HFF-Myc (cell line): ENCODE measurements at places on chromosomes 4 and X.
A peak's percentile ranks its signal among the peaks of the same experiment; 100 is the strongest.

GRCh38 chr4:1417522-1418390, 11.5 kb upstream of the NKX1-1 start:
- DNase-seq = no peak

DNA sequence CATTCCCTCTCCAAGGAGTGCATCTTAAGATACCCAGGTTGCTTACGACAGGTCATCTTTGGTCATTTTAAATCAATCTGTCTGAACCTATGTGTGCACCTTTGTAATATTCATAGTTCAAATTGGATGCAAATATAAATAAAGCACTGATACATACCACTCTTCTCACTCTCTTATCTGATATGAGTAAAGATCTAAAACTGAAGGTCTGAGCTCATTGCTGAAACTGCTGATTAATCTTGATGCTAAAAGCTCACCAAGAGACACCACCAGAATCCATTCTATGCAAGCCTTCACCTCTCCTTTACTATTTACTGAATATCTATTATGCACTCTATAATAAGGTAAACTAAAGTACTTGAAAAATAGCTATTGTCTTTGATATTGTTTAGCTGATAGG, 16.6 kb downstream of the HSD17B13 start:
- no peak for DNase-seq

DNA sequence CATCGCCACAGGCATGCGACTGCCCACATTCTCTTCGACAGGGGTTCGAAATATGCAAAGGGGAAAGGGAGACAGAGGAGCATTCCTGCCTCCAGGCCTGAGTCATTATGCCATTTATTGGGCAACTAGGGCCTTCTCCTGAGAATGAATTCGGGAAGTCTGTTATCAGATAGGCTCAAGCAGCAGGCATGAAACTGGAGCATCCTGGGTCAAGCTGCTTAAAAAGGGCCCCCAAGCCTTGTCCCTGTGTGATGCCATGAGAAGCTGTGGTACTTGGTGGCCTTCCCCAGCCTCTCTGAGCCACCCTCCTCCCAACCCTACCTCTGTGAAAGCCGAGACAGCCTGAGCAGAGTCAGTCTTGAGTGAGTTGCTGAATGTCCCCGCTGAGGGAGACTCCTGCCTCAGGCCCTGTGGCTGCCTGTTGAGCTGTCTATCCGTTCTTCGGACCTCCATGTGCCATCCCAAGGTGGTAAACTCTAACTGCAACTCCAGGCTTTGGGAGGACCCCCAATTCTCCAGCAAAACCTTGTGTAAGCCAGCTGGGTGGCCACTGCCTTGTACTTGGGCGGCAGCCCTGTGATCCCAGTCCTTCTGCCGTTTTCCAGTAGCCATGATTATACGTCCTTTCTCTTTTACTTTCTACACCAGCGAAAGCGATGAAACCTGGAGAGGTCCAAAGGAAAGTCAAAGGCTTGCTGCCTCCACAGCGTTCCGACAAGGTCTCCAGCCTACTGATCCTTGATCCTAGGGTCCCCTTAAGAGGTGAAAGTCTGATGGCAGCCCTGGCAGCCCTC, 37.7 kb downstream of the NBDY start:
- no peak for DNase-seq

DNA sequence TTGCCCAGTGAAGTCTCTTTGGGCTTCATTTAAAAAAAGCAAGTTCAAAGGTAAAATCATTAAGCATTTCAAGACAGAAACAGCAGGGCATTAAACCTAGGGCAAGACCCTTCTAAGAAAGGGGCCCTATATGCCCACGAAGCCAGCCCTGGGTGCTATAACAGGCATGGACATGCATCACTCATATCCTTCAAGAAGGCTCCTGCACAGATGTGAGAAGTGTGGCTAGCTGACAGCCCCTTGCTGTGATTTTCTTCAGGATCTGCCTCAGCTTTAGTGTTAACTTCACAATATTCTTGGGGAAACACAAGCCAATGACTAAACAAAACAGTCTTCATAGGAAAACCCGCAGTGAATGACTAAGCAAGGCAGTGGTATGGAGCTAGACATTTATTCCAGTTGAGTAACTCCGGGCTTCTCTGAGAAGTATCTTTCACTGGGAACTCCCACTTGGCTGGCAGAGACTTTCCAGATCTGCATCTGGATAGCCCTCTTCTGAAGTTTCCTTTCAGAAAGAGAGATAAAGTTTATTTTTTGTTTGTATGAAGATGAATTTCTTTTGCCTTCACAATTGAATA, 11.9 kb upstream of the MAOA start:
- DNase-seq = no peak

- no peak for DNase-seq
Measured at GRCh38 chr4:1239950-1240307, 9.0 kb downstream of the CTBP1 start.

- DNase-seq = no peak
Measured at GRCh38 chr4:173057901-173058300, 110.7 kb upstream of the GALNT7 start.

DNA sequence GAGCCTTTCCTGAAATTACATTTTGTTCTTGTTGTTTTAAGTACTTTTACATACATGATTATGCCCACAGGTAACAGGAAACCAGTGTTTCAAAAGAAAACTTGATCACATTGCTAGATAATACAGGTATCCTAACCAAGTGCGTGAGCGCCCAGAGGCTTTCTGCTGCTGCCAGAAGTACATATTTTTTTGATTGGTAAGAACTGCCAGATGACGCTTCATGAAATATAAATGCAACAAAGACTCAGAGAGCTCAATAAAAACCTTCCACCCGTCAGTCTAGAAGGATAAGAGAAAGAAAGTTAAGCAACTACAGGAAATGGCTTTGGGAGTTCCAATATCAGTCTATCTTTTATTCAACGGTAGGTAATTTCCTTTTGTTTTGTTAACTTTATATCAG, at the start of gene EPGN:
TSS of gene EPGN (plus strand) at position 256 of the 400 bp plus-strand sequence. CDS start at position 320, 64 bp downstream.
- no peak for DNase-seq

GRCh38 chr4:38921151-38921550, 53.5 kb downstream of the FAM114A1 start:
- DNase-seq = no peak

- DNase-seq = peak; percentile 63
Measured at GRCh38 chr4:57043347-57044251, 64.9 kb downstream of the POLR2B start.

DNA sequence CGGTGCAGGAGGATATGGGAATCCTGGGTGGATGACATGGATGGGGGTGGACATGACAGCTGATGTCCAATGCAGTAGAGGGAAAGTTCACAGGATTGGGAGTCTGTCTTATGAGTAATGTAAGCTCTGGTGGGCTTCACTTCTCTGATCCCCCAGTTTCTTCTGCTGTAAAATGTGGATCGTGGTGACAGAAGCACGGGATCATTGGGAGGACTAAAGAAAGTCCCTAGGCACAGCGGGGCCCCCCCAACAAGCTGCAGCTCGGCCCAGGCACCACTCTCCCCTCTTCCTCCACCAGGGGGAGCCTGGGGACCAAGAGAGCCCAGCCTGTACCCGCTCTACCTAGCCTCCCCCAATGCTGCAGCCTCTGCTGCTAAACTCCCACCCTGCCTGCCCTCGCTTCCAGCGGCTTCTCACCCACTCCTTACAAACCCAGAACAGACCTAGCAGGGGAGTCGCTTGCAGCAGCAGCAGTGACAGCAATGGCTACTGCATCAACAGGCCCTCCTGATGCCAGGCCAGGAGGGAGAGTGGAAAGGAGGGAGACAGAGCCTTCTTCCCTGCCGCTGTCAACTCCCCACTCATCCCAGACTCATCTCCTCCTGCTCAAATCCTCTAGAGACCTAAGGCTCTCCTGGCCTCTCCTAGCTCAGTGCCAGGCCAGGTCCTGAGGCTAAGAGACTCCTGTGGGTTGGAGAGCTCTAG, 36.1 kb upstream of the IQSEC2 start:
- DNase-seq = no peak

DNA sequence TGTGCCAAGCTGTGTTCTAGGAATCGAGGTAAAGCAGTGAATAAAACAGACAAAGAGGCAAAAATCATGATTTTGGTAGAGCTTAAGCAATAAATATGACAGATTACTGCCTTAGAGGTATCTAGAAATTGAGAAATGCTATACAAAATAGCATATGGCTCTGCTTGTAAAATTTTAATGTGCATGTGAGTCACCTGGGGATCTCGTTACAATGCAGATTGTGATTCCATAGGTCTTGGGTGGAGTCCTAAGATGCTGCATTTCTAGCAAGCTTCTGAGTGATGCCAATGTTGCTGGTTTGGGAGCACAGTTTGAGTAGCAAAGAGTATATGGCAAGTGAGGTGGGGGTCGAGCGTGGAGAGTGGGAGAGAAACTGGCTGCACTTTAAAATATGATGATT, 697.3 kb upstream of the MAGEB2 start:
- DNase-seq = peak; percentile 17

DNA sequence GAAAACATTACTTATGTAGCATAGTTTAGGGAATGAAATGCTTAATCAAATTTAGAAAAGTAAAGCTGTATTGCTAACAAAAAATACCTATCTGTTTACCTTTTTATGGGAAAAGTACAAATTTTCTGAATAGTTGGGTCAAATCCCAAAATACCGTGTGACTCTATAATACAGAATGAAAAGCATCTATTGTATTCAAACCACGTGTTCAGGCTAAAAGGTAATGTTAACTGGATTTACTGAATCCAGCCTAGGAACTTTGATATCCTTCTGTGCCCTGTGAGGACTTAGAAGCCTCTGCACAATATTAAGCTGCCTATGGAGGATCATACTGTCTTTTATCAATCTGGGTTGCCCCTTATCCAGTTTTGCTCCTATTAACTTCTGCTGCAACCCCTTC, 36.3 kb upstream of the AGA start:
- DNase-seq = no peak

GRCh38 chr4:86657382-86657781, 63.3 kb downstream of the PTPN13 start:
- no peak for DNase-seq

DNA sequence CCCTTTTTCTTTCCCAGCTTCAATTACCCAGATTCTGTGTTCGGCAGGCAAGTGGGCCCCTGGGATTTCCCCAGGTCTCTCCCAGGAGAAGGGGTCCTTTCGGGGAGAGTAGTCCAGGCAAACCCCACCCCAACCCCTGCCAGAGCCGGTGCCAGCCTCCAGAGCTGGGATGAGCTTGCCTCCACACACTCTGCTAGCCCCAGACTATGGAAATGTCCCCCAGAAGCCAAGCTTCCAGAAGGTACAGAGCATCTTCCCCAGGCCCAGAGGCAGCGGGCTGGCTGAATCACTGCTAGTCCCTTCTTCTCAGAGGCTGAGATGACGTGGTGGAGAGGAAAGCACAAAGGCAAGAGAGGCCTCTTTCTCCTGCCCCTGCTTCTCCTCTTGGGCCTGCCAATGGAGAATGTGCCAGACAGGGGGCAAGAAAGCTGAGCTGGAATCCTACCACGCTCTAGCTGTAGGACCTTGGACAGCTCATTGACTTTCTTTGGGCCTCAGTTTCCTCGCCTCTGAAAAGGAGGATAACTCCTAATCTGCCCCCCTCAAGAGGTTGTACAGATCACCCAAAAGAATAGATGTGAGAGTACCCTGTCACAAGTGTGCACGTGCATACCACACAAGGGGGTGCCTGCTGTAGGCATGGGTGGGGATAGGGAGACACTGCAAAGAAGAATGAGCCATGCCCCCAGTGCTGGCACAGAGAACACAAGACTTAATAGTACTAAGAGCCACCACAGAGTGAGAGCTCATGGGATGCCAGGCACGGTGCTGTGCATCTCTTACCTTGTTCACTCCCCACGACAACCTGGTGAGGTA, 2.1 kb downstream of the SASH3 start:
- DNase-seq = no peak

- DNase-seq = no peak
Measured at GRCh38 chrX:24369816-24370215, 9.4 kb downstream of the SUPT20HL1 start.

- DNase-seq = no peak
Measured at GRCh38 chr4:106892786-106893185, 143.3 kb downstream of the DKK2 start.

DNA sequence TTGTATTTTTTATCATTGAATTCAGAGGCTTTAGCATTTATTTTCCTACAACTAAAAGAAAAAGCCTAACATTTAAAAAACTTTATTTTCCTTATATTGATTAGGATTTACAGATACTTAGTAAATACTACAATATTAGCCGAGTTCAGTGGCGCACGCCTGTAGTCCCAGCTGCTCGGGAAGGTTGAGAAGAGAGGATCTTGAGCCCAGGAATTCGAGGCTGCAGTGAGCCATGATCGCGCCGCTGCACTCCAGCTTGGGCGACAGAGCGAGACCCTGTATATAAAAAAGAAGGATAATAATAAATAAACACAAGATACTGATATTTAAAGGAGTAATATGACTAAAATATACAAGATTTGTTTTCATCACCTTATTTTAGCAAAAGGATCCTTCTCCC, 681 bp upstream of the UPF3B start:
- no peak for DNase-seq

DNA sequence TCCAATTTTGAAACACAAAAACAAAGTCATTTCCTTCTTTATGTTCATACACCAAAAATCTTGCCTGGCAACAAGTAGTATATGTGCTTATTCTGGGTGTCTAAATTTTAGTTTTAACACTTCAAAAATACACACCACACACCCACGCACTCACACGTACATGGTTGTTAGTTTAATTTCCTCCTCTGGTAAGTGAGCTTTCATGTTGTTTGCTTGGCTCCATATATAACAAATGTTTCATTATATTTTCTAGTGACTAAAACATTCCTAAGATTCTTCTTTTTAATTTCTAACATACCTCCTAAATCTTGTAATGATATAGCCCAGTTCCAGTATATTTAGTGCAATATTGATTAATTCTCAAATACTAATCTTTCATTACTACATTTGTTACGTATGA, 80.9 kb downstream of the PRDM5 start:
- no peak for DNase-seq

GRCh38 chr4:84219656-84220055, 279.4 kb downstream of the NKX6-1 start:
- DNase-seq = no peak

GRCh38 chrX:150625875-150626274, 57.5 kb downstream of the MTM1 start:
- no peak for DNase-seq

DNA sequence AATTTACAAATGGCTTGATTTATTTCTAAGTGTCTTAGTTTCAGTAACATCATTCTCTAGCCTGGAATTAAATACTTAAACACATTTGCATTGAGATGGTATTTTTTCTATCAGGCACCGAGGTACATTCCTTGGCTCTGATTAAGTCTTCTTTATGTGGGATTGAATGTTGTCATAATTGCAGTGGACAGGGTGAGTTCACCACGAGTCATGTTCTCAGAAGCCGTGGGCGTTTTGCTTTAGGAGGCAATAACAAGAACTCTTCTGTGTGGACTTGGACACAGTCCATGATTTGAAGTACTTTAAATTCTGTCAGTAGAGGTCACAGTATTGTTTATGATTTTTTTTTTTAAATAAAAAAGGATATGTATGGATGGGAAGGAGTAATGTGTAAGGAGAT, 57.1 kb upstream of the EFHC2 start:
- peak; percentile 15 for DNase-seq

DNA sequence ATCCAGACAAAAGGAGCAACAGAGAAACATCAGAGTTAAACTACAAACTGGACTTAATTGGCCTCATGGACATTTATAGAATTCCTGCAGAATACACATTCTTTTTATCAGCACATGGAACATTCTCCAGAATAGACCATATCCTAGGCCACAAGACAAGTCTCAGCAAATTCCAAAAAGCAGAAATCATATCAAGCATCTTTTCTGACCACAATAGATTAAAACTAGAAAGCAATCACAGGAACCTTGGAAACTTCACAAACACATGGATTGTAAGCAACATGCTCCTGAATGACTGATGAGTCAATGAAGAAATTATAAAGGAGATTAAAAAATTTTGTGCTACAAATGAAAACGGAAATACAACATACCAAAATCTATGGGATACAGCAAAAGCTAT, 526.7 kb downstream of the PCDH7 start:
- DNase-seq = no peak

- no peak for DNase-seq
Measured at GRCh38 chrX:29468911-29469494, 746.4 kb upstream of the MAGEB2 start.
